HuH-7.5 (cell line): ENCODE measurements at places on chromosomes 1 and 21.

- no peak for DNase-seq
Measured at GRCh38 chr21:45359451-45360217, 45.3 kb upstream of the COL18A1 start.

GRCh38 chr1:199079994-199080393 is 441.2 kb downstream of the PTPRC start:
- no peak for DNase-seq

DNA sequence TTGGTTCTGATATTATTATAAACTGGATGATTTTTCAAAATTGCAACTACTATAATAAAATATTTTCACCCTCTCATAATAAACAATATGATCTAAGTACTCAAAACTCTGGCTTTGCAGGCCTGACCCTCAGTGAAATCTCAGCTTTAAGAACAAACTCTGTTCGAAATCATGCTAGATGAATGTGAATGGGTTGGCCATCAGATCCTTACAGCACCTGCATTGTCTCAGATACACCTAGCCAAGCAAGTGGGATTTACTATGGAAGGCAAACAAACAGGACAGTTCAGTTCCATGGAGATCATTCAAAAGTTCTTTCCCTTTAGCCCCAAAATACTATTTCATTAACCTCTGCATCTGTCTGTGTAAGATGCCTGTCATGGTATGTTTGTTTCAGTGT is 44.8 kb downstream of the STYXL2 start:
- no peak for DNase-seq

DNA sequence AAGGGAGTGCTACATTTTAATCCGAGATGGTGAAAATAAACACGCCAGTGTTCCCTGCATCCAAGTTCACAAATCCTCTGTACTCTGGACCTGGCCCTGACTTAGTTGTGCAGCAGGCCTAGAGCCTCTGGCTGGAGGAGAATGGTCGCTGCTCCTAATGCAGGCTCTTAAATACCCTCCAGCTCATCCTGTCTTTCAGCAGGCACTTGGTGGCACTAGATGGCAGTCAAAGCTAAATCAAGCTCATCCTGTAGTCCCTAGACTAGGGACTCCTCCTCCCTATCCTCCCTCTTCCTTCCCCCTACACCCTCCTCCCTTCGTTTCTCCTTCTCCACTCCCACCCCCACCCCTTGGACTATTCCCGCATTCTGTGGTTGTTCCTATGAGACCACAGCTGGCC is 41.6 kb upstream of the MTR start:
- DNase-seq, result peak; percentile 25

DNA sequence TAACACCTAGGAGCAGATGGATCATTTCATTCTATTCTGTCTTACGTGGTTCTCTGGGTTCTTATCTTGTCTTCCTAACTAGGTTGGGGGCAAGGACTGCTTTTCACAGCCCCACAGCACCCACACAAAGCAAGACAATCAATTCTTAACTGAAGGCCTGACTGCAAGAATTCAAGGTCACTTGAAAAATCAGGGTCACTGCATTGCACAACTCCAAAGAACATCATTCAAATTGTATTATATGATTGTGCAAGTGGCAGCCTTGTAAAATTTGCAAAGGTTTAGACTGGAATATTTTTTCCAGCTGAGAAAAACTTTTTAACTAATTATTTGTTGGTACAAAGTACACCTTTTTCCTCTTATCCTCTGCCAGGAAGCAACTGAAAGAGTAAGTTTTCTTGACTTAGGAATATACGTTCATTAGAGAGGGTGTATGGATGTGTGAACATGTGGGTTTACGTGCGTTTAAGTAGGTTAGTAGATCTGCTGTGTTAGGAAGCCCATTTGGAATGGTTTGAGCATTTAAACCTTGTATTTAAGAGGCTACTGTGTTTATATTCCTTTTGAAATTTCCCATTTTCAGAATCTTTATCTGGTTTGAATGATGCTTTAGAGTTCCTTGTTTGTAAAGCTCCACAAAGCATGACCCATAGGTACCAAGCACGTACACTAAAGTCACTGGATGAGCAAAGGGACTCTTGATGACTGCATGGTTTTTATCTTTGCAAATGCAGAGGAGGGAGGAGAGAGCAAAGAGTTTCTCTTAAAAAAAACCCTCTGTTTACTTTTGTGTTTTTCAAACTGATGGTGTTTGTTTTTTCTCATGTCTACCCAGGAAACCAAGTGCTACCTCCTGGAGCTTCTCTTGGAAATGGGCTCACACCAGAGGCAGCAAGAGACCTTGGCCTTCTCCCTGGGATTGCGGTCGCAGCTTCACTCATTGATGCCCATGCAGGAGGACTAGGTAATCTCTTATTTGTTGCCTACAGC is 214.9 kb downstream of the FGGY start:
- DNase-seq, result peak; percentile 11

DNA sequence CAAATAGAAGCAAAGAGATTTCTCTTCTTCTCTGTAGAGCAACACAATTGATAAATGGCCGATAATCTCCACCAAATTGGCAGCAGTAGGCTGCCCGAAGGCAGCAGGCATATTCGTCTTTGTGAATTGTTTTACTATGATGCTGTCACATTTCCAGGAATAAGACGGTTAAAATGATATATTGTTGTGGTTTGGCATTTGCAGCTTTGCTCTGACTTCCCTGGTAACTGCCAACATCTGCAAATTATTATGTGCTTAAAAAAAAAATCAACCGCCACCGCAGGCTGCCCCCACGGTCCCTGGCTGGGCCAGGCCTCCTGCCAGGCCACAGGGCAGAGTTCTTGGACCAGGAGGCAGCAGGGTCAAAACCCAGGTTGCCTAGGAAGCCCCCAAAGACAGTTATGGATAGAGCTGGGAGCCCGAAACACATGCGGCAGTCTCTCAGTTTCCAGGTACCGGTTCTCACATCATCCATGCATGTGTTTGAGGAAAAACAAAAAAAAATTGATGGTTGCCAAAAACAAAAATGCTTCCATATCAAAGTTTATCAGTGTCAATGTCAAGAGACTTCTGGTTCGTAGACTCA is 179.3 kb downstream of the ETS2 start:
- no peak for DNase-seq

GRCh38 chr1:152111515-152111968 is 3.7 kb downstream of the TCHH start:
- DNase-seq, result no peak

- DNase-seq, result peak; percentile 45
Measured at GRCh38 chr1:223531742-223532341, 133.7 kb downstream of the CAPN8 start.
